ENCODE measurements at places on chromosomes 1 and 21. TPM values are rescaled to one million over a fixed set of nuclear protein-coding genes. Genes with fewer than 3 reads are reported as not detected.

DNA sequence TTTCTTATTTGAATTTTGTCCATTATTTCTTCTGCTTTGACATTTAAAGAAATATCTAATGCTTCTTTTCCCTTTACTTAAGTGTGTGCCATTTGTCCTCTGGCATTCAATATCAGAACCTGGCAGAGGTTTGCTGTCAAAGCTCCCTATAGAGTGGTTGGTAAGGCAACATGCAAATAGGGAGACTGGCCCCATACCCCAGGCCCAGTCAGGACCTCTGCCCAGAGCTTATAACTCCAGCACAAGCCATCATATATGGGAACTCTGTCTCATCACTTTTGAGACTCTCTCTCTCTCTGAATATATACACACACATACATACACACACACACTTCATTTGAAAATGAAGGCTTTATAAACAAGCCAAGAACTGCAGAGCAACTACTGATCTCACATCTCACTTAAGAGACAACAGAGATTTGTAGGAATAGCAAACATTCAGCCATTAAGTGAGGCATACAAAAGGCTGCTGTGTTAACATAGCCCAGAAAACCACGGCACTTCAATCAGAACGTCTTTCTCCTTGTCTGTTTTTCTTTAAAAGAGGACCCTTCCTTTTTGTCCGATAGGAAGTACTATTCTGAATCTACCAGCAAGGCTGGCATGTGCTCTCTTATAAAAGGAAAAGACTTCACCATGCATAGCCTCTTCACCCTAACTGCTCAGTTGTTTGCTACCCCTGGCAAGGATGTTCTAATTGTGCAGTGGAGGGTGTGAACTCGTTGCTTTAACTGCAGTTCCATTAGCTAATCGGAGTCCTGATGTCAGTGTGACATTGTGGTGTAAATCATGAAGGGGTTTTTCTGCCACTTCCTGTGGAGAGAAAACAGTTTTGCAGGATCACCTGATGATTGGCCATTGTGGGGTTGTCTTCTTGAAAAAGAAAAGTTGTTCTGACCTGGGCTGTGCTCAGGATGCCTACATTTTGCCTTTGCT lies 101.7 kb downstream of the NR5A2 start:
- no peak for DNase-seq

DNA sequence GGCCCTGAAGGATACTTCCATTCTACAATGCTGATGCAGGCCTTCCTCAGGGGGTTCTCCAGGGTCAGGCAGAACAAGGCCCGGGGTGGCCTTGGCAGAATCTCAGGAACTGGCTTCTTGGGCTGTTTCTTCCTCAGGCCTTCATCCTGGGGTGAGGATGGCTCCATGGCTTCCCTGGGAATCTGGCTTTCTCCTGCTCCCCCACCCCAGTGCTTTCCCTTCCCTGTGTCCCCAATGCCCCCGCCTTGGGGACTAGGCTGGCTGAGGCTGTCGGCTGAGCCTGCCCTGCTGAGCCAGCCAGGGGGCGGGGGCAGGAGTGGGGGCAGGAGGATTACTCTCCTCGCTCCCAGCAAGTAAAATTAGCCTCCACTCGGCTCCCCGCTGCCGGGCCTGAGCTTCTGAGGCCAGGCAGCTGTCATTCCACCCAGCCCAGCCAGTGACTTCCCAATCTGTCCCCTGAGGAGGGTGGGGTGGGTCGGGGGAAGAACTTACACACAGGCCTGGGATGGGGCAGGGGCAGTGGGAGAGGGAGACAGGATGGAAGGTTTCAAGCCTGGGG lies at the start of gene CACNA1S:
Gene CACNA1S, minus strand, starts transcription at position 254 of the 559 bp plus-strand sequence. Its CDS starts 87 bp downstream, at position 167.
- DNase-seq = no peak

ALPL gene
- 12.9 TPM for total RNA-seq

SYDE2 gene
- 17.0 TPM for total RNA-seq
